ENCODE measurements at places on chromosomes 12 and 14.

GRCh38 chr14:50573862-50574261, 13.9 kb downstream of the ATL1 start:
- no peak for DNase-seq

DNA sequence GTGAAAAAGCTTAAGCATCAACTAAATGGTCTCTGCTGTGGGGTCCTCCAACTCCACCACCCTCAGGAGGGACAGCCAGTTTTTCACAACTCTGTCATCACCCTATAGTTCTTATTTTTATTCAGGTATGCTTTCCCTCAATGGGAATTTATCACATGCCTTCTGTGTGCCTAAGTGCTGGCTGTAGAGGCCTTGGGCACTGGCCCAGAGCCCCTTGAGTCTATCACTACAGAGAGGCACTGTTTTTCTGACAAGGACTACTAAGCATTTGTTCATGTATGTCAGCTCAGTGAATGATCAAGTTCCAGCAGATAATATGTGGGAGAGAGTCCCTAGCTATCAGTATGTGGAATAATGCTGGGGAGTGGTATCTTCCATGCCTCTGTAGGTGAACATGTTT, 463.9 kb downstream of the NPAS3 start:
- DNase-seq = no peak

DNA sequence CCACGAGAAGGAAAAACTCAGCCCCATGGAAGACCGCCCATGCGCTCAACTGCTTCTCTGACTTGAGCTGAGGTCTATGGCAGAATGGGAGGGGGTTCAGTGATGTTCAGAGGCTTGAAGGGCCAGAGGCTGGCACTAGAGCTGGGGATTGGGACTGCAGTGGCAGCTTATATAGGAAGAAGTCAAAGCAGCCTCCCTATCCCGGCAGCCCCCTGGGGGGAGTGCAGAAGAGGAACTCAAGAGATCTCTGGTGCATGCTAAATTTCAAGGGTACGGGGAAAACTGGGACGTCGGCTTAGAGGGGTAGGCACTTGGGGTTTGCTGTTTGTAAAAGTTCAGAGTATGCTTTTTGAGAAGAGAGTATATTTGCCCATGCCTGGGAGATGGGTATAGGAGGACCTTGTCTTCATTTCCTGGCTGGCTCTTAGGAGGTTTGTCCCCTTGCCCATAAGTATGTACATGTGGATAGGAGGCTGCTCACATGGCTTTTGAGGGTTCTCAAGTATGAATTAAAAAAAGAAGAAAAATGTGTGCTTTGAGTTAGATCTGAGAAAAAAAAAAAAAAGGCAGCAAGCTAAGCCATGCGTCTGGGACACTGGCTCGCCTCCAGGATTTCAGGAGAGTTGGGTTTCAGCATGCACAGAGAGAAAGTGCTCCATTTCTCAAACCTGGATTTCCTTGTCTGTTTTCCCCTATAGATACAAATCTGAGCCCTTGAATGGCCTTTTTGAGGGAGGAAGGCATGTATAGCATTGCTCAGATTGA, 3.2 kb upstream of the MEG3 start:
- DNase-seq = no peak

DNA sequence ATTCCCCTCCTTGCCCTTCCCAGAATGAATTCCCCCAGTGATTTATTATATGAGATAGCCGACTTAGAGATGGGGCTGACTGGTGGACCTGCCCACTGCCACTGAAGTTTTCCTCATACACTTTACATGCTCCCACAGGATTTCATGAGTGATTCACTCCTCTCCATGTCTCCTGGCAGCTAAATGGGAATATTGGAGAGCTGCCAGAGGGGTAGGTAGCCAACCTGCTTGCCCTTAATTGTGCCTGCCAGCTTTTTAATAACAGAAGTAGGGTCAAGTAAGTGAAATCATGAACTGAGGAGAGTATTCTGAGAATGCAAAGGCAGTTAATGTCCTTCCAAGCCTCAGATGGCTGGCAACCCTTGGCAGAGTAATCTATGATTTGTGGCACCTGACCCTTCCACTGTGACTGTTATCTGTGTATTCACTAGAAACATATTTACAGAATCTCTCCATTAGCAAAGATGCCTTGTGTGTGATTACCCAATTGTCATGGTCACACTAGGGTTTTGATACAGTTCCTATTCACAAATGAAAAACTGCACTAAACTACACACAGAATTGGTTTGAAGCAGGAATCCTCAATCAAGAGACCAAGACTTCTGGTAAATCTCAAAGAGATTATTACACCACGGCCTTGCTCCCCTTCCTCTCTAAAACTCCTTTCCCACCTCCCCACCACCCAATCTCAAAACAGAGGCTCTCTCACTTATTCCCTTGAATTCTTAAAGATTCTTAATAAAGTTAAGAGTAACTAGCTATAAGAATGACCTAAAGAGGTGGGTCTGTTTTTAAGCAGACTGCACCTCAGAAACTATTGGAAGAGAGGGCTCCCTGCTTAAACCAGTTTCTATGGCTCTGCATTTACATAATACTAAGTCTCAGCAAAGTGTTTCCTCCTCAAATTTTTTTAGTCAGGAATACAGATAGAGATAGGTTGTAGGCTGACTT, 17.2 kb downstream of the NKX2-1 start:
- DNase-seq = no peak

GRCh38 chr12:120225852-120226640, 25.1 kb upstream of the RPLP0 start:
- DNase-seq = no peak

GRCh38 chr12:6442836-6443235, 1.9 kb upstream of the CD27 start:
- DNase-seq = no peak

DNA sequence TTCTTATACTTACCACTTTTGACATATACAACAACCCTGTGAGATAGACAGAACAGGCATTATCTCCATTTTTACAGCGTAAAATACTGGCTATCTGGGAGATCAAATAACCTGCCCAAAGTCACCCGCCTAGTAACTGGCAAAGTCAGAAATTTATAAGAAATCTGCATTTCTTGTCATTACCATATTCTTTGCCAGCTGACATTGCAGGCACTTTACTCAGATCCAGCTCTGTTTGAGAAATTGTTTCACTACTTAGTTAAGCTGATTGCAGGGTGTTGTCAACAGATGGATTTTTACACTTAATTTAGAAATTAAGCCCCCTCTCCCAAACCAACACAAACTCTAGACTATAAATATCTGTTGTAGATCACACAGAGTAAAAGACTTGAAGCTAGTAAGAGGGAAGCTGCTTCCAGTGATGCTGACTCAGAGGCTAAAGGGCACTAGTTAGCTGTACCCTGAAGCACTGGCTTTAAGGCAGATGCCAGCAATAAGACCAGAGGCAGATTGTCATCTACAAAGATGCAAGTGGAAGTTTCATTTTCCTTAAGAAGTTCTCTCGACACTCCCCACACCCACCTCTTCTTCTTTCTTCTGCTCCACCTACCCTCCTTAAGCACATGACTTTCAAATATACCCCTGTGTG, 153.1 kb downstream of the ANO6 start:
- no peak for DNase-seq

- no peak for DNase-seq
Measured at GRCh38 chr14:22650046-22650739, 6.0 kb upstream of the OR6J1 start.

GRCh38 chr14:104399432-104400155, 180.0 kb upstream of the C14orf180 start:
- no peak for DNase-seq

GRCh38 chr14:102262929-102263462, 42.0 kb downstream of the MOK start:
- no peak for DNase-seq

DNA sequence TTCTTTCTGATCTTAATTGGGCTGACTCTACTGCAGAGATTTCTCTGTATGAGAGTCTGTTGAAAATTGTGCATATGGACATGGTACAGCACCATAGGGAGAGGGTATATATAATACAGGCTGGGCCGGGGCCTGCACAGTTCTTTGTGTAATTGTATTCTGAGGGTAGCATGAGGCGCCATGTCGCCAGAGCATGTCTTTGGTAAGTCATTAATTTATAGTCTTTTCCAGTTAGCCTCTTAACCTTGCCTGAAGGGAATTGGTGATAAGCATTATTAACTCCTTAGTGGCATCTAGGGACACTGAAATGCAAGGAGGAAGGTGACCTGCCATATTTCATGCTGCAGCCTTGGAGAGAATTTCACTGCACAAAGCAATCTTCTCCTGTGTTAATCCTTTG, 569.9 kb downstream of the TMTC2 start:
- DNase-seq = no peak

GRCh38 chr12:119682639-119683252, 14.8 kb downstream of the PRKAB1 start:
- no peak for DNase-seq

DNA sequence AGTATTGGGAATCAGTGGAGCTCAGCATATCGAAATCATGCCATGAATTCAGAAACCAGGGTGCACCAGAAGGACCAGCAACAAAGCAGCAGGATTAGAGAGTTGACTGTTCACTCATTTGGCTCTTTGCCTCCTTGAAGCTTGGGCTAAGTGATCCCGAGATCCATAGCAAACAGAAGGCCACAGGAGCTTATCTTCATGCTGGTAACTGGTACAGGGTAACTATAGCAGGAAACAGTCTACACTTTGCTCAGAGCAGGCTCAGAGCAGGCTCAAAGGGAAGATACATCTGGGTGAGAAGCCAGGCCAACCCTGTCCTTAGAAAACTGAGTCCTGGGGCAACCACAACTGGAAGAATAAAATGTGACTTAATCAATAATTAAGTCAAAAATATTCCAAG, 111.1 kb downstream of the GRIN2B start:
- no peak for DNase-seq

DNA sequence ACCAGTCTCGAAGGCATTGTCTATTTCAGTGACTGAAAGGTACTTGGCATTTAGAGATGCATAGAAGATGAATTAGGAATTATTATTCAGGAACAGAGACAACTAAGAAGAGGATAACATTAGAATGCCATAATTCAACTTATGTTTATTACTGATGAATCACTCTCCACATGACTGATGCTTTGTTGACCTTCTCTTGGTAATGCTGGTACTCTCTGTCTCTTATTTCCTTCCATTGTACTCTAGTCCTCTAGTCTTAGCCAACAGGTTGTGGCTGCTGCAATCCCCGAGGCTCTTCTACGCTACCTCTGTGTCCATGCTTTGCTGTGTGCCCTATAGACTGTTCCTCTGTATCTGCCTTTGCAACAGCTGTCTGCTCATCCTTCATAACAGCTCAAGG, 652.9 kb downstream of the NRXN3 start:
- no peak for DNase-seq

DNA sequence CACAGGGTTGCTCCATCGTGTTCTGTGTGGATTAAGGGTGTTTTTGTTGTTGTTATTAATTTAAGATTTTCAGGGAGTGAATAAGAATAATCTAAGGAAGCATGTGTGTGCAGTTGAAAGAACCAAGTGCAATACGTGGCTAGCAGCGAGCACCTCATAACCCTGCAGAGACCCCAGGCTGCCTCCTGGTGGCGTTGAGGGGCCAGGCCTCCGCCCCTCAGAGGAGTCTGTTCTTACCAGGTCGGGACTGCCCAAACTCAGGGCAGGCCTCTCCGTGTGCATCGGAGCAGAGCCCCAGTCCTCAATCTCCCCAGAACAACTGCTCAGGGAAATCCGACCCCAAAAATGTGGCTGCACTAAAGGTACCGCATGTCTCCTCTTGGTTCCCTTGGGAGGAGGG, 36.8 kb downstream of the IL31 start:
- no peak for DNase-seq

GRCh38 chr14:57712102-57712501, 153.8 kb downstream of the SLC35F4 start:
- DNase-seq = no peak

DNA sequence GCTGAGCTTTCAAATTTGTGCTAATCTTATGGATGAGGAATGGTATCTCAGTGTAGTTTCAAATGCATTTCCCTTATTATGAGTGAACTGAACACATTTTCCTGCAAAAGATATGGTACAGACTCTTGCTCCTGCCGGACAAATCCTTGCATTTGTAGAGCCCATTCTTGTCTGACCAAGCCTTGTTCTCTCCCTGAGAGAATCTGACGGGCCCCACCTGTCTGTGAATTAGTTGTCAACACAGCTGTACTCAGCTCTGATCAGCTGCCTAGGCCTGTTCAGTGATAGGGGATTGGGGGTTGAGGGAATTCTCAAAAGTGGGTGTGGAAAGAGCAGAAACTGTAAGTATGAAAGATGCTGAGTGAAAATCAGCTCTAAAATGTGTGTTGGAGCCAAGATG, 42.8 kb upstream of the SCN8A start:
- no peak for DNase-seq

DNA sequence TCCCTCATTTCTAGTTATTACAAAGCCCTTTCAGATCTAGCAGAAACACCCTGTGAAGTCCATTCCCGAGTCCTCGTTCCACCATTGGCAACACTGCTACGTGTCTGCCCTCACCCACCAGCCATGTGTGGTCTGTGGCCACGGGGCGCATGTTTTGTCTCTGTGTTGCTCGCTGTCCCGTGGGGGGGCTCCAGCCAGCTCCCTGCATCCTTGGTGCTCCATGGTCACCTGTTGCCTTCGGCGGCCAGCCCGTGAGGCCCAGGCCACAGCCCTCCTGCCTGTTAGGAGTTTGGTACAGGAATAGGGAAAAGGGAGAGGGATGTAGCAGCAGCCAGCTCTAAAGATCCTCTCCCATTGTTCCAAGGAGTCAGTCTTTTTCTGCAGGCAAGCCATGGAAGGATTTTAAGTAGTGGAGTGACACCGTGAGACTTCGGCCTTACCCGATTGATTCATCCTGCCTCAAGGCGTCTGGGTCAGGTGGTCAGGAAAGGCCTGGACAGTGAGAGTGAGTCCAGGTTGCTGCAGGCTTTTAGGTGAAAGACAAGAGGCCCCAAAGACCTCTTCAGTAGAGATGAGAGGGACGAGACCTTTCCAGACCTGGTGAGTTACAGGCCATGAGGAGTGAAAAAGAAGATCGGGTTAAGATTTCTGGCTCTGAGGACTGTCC, 30.3 kb downstream of the TPCN1 start:
- DNase-seq = no peak

GRCh38 chr12:118060301-118061010, 523 bp downstream of the WSB2 start:
- peak; percentile 22 for DNase-seq

DNA sequence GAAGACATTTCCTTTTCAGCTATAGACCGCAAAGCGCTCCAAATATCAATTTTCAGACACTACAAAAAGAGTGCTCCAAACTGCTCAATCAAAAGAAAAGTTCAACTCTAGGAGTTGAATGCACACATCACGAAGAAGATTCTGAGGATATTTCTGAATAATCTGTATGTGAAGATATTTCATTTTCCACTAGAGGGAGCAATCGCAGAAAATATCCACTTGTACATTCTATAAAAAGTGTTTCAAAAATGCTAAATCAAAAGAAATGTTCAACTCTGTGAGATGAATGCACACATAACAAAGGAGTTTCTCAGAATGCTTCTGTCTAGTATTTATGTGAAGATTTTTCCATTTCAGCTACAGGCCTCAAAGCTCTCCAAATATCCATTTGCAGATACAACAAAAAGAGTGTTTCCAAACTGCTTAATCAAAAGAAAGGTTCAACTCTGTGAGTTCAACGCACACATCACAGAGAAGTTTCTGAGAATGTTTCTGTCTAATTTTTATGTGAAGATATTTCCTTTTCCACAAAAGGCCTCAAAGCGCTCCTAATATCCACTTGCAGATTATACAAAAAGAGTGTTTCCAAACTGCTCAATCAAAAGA, 643.8 kb upstream of the ALG10B start:
- no peak for DNase-seq
